GM12892 (cell line): ENCODE measurements at places on chromosomes 3 and 15.

- no peak for DNase-seq
Measured at GRCh38 chr3:143896486-143896885, 48.2 kb upstream of the SLC9A9 start.

GRCh38 chr3:149536429-149536828, 61.9 kb downstream of the TM4SF4 start:
- no peak for DNase-seq

- DNase-seq, result no peak
Measured at GRCh38 chr3:69823743-69824142, 84.5 kb downstream of the MITF start.

- DNase-seq, result no peak
Measured at GRCh38 chr3:124592658-124593441, 137.4 kb upstream of the UMPS start.

DNA sequence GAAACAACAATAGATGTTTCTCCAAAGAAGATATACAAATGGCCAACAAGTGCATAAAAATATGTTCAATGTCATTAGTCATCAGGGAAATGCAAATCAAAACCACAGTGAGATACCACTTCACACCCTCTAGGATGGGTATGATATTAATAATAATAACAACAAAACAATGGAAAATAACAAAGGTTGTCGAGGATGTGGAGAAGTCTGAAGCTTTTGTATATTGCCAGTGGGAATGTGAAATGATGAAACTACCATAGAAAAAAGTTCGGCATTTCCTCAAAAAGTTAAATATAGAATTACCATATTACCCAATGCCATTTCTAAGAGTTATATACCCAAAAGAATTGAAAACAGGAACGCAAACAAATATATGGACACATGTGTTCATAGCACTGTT, 10.8 kb downstream of the BHLHE40 start:
- no peak for DNase-seq

DNA sequence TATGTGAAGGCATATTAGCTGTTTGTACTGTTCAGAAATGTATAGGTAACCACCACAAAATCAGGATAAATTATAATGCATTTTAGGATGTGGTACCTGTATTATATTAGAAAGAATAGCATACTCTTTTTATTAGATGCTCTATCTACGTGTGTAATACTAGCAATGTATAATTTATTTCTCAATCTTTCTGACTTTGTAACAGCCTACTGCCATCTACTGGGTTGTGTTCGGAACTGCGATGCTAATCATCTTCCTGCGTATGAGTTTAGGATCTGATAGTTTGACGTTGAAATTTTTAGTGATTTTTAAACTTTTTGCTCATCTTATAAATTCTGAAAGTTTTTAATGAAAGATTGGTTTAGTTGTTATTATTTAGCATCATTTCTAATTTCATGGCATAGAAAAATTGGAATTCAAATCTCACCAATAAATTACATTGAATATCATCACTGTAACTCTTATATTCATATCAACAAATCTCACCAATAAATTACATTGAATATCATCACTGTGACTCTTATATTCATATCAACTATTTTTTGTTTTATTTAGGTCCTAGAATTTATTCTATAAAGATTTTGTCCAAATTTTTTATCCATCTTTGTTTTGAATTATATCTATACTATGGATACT, 322.7 kb upstream of the ZNF717 start:
- DNase-seq, result no peak

- DNase-seq, result peak; percentile 46
Measured at GRCh38 chr3:126134219-126134975, 46.0 kb downstream of the ALDH1L1 start.

DNA sequence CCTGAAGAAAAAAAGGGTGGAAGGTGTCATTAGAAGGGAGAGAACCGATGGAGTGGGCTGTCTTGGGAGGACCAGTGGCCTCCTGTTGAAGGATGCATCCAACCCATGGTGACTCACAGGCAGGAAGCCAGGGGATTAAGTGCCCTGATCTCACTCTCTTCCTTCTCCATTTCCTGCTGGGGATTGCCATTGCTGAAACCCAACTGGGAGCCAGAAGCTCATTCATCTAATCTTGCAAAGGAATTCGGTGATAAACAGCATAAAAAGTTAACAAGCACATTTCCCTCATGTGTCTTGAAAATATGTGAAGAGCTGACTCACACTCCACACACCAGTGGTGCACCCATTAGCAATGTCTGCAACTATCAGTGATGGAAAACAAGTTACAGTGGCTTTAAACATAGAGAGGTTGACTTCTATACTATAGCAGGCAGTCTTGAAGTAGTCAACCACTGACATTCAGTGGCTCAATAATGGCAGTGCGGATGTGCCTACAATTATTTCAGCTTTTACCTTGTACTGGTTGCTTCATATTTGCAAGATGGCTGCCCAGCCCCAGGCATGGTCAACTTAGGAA, 12.8 kb upstream of the CSRNP1 start:
- no peak for DNase-seq

GRCh38 chr3:161054860-161055604, 50.1 kb downstream of the B3GALNT1 start:
- no peak for DNase-seq

- no peak for DNase-seq
Measured at GRCh38 chr3:161474139-161474538, 22.5 kb upstream of the OTOL1 start.

DNA sequence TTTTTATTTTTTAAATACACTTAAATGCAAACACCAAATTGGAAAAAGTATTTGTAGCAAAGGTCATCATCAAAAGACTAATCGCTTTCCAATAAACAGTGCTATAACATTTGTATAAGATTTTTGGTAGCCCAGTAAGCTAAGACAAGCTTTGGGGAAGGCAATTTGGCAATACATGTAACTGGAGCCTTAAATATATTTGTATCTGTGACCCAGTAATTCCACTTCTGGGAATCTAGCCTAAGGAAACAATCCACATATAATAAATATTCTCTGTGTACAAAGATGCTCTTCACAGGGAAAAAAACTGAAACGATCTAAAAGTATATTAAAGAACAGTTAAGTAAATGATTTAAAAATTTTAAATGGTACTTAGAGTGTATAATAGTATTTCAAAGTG, 65.5 kb upstream of the TJP1 start:
- no peak for DNase-seq

GRCh38 chr3:57080171-57080570, 19.7 kb downstream of the SPATA12 start:
- DNase-seq, result no peak

- DNase-seq, result no peak
Measured at GRCh38 chr3:127961963-127962362, 46.9 kb downstream of the KBTBD12 start.

- DNase-seq, result no peak
Measured at GRCh38 chr3:157131861-157132260, 28.1 kb downstream of the CCNL1 start.

GRCh38 chr3:116111765-116112164, 333.5 kb downstream of the LSAMP start:
- no peak for DNase-seq

GRCh38 chr15:98976500-98976899, 31.1 kb downstream of the PGPEP1L start:
- DNase-seq, result no peak

GRCh38 chr15:28961391-28961790, 75.6 kb downstream of the APBA2 start:
- no peak for DNase-seq

DNA sequence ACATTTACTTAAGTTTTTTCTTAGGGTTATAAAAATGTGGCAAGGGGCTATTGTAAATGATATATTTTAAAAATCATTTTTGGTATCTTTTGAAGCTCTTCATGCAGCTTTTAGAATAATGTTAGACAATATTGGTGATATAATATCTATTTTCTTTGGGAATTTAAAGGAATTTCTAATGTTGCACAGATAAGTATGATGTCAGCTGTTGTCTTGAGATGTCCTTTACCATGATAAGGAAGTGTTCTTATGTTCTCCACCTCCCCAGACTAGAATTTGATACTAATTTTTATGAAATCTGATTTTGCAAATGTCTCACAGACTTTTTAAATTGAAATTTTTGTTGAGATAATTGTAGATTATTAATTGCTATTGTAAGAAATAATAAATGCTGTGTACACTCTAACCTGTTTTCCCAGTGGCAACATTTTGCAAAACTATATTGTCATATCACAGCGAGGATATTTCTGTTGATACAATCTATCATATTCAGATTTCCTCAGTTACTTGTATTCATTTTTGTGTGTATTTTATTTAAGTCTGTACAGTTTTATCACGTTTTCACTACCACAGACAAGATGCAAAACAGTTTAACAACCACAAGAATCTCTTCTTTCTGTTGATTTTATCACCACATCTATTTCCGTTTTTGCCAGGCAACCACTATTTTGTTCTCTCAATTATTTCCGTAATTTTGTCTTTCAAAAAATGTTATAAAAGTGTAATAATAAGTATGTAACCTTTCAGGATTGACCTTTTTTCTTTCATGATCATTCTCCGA, 55.4 kb downstream of the SPRED1 start:
- DNase-seq, result no peak

GRCh38 chr3:143200001-143200924, 80.7 kb downstream of the CHST2 start:
- DNase-seq, result no peak

DNA sequence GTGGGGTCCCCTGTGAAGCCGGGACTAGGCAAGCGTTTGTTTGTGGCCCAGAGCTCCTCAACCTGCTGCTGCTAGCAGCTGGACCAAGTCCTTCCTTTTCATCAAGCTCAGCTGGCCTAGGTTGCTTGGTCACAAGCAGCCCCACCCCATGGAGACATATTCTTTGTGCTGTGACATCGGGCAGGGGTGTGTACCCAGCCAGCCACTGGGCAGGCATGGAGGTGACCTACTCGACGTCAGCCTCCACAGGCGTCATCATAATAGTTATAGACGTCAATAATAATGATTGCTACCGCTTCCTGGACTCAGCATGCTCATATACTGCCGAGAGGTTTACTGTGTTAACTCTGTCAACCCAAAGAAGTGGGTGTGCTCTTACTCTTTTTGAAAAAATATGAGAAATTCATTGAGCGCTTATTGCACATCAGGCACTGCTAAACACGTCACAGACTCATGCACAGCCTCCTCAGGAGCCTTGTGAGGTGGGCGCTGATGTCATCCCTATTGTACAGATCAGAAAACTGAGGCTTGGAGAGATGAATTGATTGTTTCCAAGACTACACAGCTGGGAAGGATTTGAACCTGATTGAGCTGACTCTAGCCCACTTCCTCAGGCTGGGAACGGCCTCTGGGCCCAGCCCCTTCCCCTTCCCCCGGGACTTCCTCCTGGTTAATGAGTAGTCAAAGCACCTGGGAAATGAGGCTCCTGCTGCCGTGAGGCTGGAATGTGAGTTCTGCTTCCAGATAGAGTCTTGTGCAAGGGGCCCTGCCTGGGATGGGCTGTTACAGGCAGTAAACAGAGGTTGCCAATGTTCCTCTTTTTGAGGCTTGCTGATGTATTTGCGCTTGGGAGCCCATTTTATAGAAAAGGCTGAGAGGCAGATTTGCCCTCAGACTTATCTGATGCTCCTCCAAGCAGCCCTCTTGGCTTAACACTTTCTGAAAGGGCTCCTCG, 16.2 kb downstream of the SLC6A6 start:
- no peak for DNase-seq

- DNase-seq, result no peak
Measured at GRCh38 chr15:49926740-49927139, 192.3 kb downstream of the ATP8B4 start.

DNA sequence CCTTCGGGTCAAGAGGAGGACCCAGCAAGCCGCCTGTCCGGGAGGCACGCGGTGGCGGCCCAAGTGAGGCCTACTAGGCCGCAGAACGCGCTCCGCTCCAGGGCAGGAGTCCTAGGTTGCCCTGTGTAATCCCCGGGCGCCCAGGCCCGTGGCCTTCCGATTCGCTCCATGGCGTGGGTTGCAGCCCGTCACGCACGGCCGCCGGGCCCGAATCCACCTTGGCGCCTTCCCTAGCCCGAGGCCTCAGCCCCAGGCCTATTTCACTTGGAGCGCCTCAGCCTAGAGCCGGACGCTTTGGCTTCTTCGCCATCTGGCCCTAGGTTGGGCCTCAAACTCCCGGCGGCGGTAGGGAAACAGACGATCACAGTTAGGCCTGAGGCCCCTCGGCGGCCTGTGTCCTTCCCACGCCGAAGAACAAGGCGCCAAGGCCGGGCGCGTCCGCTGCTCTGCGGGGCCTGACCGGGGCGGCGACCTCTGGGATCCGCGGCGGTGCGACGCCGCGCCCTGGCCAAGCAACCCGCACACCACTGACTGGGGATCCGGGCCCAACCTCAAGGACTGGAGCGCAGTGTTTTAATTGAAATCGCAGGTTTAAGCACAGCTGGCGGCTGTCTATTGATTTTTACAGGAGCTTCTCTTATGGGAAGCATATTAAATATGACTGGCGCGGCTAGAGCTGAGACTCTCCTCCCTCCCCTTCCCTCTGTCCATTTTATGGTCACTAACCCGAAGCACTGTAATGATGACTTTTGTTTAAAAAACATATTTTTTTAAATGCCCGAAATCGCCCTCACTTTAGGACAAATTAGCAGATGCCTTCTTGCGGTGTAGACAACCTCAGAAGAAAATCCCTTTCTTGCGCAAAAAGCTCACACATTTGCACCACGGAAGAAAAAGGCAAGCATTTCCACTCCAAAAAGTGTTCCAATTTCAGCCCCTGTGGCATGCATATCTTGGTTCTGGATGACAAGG, 3.8 kb upstream of the FEZF2 start:
- no peak for DNase-seq

DNA sequence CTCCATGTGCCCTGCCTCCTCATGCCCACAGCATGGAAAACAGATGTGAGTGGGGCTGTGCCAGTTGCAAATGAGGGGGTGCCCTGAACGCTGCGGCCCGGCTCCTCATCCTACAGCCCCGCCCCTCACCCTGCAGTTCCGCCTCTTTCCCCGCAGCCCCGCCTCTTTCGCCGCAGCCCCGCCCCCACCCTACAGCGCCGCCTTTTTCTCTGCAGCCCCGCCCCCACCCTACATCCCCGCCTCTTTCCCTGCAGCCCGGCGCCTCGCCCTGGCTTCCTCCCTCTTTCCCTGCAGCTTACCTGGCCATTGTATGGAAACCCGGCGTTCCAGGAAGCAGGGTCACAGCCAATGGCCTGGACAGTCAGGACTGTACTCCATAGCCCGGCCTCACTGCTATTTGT, 284.9 kb downstream of the TLE3 start:
- no peak for DNase-seq

- DNase-seq, result no peak
Measured at GRCh38 chr15:81812456-81812855, 233.4 kb downstream of the MEX3B start.

DNA sequence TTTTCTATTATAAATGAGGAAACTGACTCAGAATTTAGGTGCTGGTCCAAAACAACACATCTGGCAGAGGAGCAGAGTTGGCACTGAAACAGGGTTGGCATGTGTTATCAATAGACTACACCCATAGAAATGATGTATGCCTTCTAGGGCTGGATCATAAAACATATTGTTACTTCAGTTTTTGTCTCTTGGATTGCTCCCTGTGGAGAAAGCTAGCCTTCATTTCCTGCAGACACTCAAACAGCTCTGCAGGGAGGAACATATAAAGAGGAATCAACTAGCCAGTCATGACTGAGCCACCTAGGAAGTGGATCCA, 507 bp upstream of the MRPL3 start:
- no peak for DNase-seq

GRCh38 chr15:52124270-52124880, 11.8 kb upstream of the BCL2L10 start:
- DNase-seq, result no peak
